ENCODE measurements at places on chromosomes 6 and 20.

- DNase-seq, result no peak
Measured at GRCh38 chr6:157312757-157313156, 10.6 kb downstream of the TMEM242 start.

GRCh38 chr6:53866226-53866625 is 71.4 kb downstream of the LRRC1 start:
- DNase-seq, result no peak

GRCh38 chr20:53794529-53795115 is 201.0 kb upstream of the ZNF217 start:
- DNase-seq, result no peak

DNA sequence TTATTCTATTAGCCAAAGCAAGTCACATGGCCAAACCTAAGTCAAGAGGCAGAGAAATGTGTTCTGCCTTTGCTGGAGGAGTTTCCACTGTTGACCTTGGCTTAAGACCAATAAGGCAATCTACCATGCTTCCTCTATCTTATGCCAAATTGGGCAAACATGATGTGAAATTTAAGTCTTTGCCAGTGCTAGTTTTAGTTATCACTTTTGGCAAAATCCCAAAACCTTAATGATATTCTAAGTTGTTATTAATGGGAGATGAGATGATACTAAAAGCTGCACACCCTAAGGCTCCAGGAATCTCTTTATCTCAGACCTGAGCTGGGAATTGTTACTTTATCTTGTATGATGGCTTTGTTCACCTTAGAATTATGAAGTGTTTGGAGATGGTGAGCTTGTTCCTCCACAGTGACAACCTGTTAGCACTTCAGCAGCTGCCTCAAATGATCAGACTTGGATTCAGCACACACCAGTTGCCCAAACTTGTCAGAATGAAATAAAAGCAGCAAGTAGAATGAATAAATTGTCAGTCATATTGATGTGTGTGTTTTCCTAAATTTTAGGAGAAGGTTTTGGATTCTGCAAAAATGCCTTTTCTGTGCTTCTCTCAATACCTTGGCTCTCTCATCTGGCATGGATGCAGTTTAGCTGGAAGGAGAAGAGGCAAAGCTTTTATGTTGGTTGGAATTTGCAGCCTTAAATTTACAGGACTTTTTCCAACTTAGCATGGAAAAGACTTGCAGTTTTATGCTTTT is 49.3 kb downstream of the RIN2 start:
- DNase-seq, result no peak

DNA sequence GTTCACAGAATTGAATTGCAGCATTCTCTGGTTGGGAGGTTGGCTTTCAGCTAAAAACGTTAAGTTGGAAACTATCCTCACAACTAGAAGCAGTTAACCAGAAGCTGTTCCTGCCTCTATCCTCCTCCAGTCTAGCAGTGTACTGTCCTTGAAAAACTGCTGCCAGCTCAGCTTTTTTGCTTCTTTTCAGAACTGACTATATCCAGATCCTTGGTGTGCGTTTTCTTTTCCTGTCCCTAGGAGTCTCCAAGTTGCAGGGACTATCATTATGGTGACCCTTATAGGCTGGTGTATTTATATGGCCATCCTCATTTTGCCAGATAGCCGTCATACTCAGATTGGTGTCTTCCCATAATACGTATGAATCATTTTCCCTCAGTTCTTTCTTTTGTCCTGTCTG is 5.5 kb downstream of the ITCH start:
- no peak for DNase-seq
